Fibroblast of villous mesenchyme (primary cell): ENCODE measurements at places on chromosomes 2 and 18. TPM values are rescaled to one million over a fixed set of nuclear protein-coding genes. Genes with fewer than 3 reads are reported as not detected.

Gene SCN3A
- under 0.01 TPM in 1 of 2 replicates, not detected in the other for total RNA-seq

Gene MAPK4
- total RNA-seq, result under 0.01 TPM in 1 of 2 replicates, not detected in the other

Gene ELMOD3
- total RNA-seq, result 15.8 and 19.4 TPM in 2 replicates

Gene GDF7
- 12.1 and 12.2 TPM in 2 replicates for total RNA-seq

Gene PASK
- total RNA-seq, result 2.6 and 5.5 TPM in 2 replicates

Gene FTCDNL1
- total RNA-seq, result 0.32 and 0.43 TPM in 2 replicates

Gene UGT1A5
- not detected in 2 replicates for total RNA-seq

Gene RAB17
- total RNA-seq, result 0.43 and 0.64 TPM in 2 replicates

Gene SKA1
- 9.0 and 13.4 TPM in 2 replicates for total RNA-seq

Gene ESPNL
- 1.3 and 4.2 TPM in 2 replicates for total RNA-seq

Gene CYP26B1
- total RNA-seq, result under 0.01 and 0.43 TPM in 2 replicates

Gene CRYBA2
- total RNA-seq, result 1.3 TPM in 1 of 2 replicates, not detected in the other

Gene KATNAL2
- total RNA-seq, result 1.3 and 2.9 TPM in 2 replicates

Gene KCNS3
- 3.0 and 7.4 TPM in 2 replicates for total RNA-seq

Gene C1QL2
- total RNA-seq, result not detected in 2 replicates

Gene TMEM163
- not detected in 2 replicates for total RNA-seq

Gene MARCHF4
- 5.2 and 10.8 TPM in 2 replicates for total RNA-seq

Gene SLC23A3
- 0.64 and 0.86 TPM in 2 replicates for total RNA-seq

Gene KCNG2
- total RNA-seq, result under 0.01 and 0.64 TPM in 2 replicates

Gene SOX11
- total RNA-seq, result under 0.01 and 0.32 TPM in 2 replicates

Gene RRM2
- total RNA-seq, result 45.8 and 58.6 TPM in 2 replicates

Gene ARID5A
- 9.5 and 18.4 TPM in 2 replicates for total RNA-seq
